Right ventricle myocardium superior (tissue), 1 donor: ENCODE measurements at places on chromosomes 1 and 21. TPM values are rescaled to one million over a fixed set of nuclear protein-coding genes. Genes with fewer than 3 reads are reported as not detected.

The PLA2G2F gene
- not detected for total RNA-seq

- no peak for DNase-seq
Measured at GRCh38 chr1:103362348-103363007, 163.0 kb upstream of the RNPC3 start.

GRCh38 chr1:201530741-201531531, 8.0 kb upstream of the NAV1 start:
- DNase-seq, result peak; percentile 91

- DNase-seq, result peak; percentile 61
Measured at GRCh38 chr1:203289281-203289981, 15.9 kb upstream of the BTG2 start.

- no peak for DNase-seq
Measured at GRCh38 chr1:89953131-89953626, 41.7 kb upstream of the ZNF326 start.

- no peak for DNase-seq
Measured at GRCh38 chr1:201460814-201461644, 8.0 kb downstream of the PHLDA3 start.

The MSH4 gene
- total RNA-seq, result 0.35 TPM

- no peak for DNase-seq
Measured at GRCh38 chr21:14519000-14519399, 27.1 kb downstream of the SAMSN1 start.

- DNase-seq, result no peak
Measured at GRCh38 chr1:92366040-92366395, 67.2 kb downstream of the RPAP2 start.

DNA sequence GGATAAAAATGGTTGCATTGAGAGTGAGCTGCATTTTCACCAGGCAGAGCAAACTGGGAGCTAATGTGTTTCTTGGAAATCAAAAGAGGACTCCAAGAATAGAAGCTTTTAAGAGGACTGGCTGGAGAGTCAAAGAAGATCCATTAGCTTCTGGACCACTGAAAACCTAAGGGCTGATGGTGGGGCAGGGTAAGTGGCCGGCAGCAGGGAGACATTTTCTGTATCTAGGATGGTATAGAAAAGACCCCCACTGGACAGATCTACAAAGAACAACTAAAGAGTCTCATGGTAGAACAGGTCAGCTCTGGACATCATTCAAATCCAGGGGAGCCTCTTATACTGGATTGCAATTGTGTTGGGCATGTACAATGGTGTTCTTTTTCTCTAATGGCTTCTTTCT, 262.3 kb downstream of the PTGER3 start:
- DNase-seq, result no peak

DNA sequence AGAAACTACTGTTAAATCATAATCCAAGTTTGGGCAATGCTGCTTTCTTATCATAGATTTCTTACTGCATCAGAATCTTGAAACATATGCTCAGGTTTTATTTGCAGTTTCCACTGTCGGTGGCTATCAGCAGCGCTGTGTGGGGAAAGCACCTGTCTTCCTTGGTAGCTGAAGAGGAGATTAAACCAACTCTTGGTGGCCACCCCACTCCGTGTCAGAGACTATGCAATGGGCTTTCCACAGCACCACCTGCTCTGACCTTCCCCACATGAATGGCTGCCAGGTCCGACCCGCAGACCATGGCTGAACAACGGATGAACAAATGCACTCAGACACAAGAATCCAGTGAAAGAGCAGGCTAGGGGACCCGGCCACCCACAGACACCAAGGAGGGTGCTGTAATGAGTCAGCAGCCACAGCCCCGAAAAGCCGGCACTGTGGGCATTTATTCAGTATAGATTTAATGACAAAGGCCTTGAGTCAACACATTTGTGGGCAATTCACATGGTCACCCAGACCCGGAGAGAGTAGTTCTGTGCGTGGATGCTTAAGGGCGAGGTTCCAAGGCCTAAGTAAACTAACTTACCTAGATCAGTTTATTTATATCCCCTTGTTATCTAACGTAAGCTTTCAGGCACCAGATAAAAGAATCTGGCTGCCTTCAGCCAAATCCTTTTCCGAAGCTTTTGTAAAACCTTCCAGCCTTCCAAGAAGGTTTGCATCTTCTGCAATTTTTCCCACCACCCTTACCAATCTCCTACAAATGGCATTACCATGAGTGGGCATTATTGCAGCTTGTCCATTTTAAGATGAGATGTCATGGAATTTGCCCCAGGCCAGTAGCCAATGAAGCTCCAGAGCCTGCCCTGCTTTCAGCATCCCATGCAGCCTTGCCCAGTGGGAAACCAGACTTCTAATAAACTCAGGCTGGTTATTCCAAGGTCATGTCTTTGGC, 82.7 kb downstream of the HLCS start:
- no peak for DNase-seq

DNA sequence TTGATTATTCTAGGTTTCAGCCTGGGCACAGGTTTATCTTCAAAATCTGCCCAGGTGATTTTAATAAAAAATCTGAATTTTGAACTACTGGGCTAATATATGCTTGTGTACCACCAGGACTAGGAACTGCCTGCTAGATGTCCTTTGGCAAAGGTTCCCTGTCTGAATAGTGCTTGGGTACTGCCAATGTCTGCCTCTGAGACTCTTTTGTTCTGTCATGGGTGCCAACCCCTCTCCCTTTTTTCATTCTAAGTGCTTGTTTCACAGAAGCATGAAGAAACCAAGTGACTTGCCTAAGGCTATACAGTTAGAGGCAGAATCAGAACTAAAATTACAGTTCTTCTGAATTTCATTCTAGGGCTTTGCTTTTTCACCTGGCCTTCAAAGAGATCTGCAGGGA, 106.3 kb upstream of the CACHD1 start:
- no peak for DNase-seq

GRCh38 chr1:85360730-85361493, 84.5 kb upstream of the BCL10 start:
- DNase-seq, result no peak

The DNALI1 gene
- 3.1 TPM for total RNA-seq

DNA sequence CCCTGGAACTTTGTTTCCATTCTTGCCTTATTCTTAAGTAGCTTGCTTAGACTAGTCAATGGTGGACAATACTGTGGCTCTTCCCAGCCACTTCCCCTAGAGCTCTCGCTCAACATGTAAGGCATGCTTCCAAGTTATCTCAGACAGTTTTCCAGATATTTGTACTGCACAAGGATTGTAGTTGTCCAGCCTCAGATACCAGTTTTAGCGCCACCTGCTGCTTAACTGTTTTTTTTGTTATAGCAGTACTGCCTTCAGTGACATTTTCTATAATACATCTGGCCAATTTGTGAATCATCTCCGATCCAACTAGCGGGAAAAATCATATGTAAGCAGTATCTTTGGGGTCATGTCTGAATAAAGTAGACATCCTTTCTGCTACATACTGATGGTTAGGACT, 346.7 kb upstream of the ADGRL4 start:
- DNase-seq, result no peak

- DNase-seq, result no peak
Measured at GRCh38 chr1:116933606-116934515, 24.1 kb downstream of the PTGFRN start.

- DNase-seq, result no peak
Measured at GRCh38 chr21:35254006-35254764, 205.1 kb upstream of the RUNX1 start.

- DNase-seq, result no peak
Measured at GRCh38 chr1:108814343-108815125, 42.4 kb downstream of the AKNAD1 start.

GRCh38 chr1:175499595-175500382, 243.6 kb downstream of the TNR start:
- DNase-seq, result no peak

- no peak for DNase-seq
Measured at GRCh38 chr21:19321688-19322087, 918.1 kb upstream of the TMPRSS15 start.

GRCh38 chr1:244242446-244242845, 191.4 kb downstream of the ZBTB18 start:
- no peak for DNase-seq

DNA sequence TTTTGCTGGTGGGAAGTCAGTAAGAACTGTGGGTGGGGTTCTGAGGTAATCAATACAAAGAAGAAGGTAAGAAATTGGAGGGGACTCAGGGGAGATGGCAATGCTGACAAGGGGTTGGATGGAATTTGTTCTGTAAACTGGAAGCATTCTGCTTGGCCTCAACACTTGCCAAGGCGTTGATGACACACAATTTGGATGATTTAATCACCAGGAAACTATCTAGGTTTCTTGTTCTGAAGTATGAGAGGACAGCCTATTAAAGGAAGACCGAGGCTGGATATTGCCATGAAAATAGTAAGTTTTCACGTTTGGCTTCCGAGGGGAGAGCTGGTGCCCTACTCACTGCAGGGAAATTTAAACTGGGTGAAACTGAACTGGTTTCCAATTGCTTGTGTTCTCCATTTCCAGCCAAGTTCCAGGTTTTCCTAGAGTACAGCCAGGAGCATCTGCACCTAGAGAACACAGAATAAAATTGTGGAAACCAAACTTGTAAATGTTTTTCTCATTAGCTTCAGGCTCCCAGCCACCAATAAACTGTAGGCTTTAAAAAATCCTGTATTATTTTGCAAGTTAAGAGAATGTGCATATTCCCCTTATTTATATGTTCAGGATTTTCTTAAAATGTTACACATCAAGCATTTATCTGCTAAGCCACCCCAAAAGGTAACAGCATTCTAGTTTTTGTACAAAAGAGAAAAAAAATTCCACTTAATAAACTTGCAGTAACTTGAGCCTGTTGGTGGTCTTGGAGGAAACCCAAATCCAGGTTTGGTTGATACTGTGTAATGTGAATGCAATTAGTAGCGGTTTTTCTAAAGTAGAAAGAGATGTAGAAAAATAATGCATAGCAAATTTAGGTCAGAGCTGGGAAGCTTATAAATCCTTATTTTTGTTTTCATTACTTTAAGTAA, 53.8 kb downstream of the ROR1 start:
- DNase-seq, result no peak

DNA sequence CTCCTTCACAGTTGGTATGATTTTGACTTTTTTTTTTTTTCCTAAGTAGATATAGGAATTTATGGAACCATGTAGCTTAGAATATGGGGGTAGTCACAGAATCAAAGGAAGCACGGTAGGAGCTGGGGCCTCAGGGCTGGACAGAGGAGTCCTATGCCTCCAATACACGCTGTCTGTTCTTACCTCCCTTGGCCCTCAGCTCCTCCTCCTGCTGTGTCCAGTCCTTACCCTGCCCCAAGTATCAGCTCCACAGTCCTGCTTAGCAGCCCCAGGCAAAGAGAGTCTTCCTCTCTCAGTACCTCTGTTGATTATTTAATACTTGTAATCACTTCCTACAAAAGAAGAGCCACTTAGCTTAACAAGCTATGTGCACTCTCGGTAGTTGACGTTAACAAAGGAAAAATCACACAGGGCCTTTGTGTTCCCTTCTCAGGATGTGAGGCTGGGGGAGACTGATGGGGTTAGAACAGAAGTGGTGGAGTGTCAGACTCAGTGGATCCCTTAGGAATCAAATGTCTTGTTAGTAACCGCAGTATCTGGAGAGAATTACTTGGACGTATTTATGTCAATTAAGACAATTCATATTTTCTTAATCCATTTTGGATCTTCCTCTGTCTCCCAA, 292.3 kb downstream of the HHAT start:
- DNase-seq, result no peak

The SLFNL1 gene
- total RNA-seq, result 0.22 TPM

DNA sequence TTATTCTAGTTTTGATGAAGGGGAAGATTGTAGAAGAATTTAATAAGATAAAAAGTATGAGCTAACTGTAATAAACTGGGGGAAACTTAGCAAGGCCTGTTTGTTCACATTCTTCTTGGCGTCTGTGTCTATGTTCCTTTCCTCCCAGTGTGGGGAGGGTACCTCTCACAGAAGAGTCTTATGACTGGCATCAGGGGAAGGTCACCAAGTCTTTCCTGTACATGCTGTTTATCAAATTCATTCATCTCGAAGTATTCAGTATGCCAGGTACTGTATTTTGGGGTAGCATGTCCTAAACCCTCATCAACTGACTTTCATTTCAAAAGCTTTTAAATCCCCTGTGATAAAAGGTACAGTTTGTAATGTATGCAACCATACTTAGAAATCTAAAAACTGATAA, 78.4 kb downstream of the HS2ST1 start:
- DNase-seq, result no peak

GRCh38 chr1:173269490-173270230, 62.5 kb upstream of the TNFSF4 start:
- no peak for DNase-seq

DNA sequence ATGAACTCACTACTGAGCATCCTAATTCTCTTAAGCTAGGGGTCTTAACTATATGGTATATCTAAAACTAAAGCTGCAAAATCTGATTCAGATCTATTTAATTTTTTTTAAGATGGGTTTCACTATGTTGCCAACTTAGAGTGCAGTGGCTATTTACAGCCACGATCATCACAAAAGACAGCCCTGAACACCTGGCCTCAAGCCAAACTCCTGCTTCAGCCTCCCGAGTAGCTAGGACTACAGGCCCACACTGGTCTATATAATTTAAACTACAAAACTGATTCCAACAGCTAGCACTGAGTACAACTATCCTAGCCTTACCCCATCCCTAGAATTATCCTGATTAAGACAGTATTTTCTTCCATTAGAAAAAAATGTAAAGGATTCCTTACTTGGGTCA, 37.1 kb downstream of the EIF4G3 start:
- peak; percentile 56 for DNase-seq

The TMCC2 gene
- 1.3 TPM for total RNA-seq

DNA sequence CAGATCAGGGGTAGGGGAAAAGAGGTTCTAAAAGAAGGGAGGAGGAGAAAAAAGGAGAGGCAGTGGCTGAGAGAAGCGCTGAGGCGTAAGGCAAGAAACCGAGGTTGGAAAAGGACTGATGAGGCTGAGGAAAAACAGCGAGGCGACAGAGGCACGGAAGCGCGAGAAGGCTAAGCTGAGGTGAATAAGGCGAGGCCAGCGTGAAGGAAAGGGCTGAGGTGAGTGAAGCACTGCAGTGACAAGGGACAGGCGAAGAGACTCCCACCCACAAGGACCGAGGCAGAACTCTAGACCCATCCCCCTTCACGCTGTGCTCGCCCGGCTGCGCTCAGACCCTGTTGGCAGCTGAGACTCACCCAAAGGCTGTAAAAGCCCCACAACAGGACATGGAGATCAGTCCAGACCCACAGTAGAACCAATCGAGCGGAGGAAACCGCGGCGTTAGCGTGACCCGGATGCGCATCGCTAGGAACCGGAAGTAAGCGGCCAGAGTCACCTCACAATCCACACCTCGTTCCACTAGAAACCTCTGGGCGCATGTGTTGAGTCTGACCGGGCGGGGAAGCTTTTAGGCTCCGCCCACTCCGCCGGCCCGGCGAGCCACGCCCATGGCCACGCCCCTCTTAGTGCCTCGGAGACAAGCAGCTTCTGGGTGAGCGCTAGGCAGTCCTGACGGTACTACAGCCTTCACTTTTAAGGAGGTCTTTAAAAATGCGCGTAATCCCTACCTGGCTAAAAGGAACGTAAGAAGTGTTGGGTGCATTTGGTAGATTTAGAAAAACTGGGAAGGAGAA, at the start of gene EYA3:
TSS of gene EYA3 (minus strand) at position 443 of the 794 bp plus-strand sequence. CDS start 30,584 bp downstream, outside the sequence.
- DNase-seq, result peak; percentile 99

The FMO3 gene
- total RNA-seq, result 1.2 TPM

The MIGA1 gene
- total RNA-seq, result 8.7 TPM
